ENCODE measurements at places on chromosomes 6 and 20. TPM values are rescaled to one million over a fixed set of nuclear protein-coding genes. Genes with fewer than 3 reads are reported as not detected.

DNA sequence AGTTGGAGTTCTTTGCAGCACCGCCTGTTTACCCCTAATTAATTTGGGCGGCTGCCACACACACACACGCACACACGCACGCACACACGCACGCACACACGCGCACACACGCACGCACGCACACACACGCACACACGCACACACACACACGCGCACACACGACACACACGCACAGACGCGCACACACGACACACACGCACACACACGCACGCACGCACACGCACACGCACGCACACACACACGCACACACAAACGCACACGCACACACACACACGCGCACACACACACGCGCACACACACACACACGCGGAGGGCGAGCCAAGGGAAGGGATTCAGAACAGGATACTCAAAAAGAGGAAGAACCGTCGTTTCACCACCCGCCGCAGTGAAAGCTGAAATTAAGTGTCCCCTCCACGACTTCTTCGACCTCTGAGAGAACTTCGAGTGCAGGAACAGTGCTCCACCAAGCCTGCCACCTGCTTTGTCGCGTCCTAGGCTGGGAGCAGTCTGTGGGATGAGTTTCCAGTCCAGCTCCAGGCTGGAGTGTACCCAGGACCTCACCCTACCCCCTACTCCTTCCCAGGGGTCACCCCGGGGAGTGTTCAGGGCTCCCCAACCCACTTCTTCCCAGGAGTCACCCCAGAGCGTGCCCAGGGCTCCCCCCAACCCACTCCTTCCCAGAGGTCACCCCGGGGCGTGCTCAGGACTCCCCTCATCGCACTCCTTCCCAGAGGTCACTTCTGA, 1.1 kb downstream of the RNASET2 start:
- DNase-seq, result no peak

GRCh38 chr6:36478051-36478526, 35.3 kb downstream of the KCTD20 start:
- DNase-seq, result no peak

DNA sequence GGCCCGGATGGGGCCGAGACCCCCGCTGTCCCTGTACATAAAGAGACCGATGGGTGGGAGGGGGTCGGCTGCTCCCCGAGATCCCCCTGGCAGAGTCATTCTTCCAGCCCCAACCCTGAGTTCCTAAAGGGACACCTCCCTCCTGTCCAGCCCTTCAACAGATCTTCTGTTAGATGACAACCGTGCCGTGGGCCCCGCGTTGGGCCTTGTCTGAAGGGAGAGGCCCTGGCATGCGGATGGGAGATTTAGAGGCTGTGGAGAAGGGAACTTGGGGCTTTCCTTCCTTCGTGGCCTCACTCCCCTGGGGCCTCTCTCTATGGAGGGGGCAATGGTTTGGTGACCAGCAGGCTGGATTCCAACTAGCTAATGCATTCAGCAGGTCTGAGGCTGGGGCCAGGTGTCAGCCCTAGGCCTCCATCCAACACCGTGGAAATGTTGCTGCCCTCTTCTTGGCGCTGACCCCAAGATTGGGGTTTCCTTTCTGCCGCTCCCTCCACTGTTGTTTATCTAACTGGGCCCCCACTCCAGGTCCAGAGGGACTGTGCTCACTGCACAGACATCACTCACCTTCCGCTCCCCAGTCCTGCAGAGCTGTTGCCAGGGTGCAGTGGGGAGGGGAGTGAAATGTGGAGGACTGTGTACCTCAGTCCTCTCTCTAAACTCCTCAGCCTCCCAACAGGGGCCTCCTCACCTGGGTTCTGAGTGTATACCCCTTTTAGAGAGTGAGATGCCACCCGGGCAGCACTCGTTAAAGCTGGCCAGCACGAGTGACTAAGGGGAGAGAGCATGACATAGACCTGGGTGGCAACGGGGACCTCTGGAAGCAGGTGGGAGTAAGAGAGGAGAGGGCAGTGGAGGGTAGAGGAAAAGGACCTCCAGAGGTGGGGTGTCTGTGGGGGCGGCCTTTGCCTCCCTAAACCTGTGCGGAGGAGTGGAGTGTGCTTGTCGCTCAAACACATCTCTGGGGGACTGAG, 6.7 kb downstream of the TMEM151B start:
- no peak for DNase-seq

SLC35D3 gene
- not detected for total RNA-seq

DNA sequence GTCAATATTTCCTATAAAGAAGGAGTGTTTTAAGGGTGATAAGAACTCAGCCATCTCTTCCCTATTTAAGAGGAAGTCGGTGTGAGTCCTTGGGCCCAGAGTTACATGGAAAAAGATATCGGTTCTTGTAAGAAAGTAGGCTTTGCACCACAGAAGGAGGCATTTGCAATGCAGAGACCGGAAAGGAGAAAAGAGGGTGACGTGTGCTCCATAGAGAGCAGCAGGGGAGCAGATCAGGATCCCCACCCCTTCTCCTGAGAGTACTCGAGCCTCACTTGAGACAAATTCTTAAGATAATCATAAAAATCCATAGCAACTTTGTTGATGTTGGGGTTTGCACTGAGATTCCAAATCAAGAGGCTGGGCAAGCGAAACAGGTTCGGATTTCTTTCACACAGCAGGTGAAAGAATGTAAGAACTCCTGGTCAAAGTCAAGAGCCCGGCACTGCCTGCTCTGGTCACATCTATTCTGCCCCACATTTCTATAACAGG, 27.8 kb downstream of the FOXA2 start:
- DNase-seq, result no peak

TNFRSF6B gene
- 147 TPM for total RNA-seq

DNA sequence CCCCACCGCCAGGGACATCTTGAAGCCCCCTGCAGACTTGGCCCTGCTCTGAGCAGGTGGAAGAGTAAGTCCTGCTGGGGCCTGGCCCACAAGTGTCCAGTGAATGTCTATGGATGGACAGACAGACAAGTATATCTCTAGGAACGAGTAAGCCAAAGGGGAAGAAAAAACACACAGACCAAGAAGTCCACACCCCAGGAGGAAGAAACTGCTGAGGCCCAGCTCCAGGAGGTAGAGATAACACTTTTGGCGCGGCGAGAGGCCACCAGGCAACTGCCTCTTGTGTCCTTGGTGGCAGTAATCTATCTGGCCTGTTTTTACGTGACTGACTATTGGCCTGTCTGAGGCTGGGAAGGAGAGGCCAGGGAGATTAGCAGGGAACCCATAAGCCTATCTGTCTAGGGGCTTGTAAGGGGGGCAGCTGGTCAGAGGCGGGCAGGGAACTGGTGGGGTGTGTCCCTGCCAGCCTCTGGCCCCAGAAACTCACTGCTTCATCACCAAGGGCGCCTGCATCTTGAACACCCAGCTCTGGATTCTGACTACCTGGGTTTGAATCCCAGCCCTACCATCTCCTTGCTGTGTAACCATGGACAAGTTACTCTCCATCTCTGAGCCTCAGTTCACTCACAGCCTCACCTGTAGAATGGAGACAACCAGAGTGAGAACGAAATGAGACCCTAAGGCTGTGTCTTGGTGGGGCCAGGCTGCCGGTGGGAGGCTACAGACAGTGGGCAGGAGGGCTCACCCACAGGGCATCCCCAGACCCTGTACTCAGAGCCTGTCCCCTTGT, 31.3 kb downstream of the C20orf203 start:
- no peak for DNase-seq

DNA sequence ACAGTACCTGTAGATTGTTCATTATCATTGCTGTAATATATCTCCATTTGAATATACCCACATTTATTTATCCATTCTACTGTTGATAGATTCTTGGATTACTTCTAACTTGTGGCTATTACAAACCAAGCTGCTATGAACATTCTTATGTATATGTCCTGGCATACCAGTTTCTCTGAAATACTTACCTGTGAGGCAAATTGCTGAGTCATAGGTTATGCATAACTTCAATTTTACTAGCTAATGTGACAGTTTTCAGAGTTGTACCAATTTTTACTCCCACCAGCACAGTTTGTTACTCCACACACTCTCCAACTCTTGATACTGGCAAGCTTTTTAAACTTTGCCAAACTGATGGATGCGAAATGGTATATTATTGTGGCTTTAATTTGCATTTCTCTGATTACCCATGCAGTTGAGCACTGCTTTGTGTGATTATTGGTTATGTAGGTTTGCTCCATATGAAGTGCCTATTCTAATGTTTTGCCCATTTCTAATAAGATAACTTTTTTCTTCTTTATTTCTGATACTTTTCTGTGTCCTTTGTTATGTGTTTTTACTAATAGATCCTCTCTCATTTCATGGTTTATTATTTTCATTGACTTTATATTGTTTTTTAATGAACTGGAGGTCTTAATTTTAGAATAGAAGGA, 62.8 kb upstream of the SDHAF4 start:
- no peak for DNase-seq

ZFP57 gene
- not detected for total RNA-seq

DNA sequence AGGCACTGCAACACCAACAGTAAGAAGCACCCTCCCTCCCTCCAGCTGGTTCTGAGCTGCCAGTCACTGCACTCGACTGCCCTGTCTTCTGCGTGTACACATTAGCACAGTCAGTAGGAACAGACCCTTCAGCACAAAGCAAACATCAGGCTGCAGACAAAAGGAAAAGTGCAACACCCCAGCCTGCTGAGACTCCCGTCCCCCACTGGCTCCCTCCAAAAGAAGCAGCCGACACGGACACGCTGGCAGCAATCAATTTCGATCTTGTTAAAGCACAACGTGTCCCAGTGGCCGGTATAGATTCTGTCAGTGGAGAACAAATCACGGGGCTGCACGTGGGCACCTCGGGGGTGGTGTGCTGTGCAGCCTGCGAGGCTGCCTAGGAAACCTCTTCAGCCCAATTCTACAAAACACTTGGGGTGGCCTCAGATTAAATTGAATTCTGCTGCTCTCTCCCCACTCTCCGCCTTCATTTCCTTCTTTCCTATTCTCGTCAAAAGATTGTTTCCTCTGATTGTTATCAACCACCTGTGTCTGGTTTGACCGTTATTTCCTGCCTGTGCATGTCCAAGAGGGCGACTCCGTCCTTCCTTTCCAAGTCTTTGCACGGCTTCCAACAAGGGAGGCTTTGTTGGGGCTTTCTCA, 38.7 kb downstream of the TRAF3IP2 start:
- DNase-seq, result no peak

DNA sequence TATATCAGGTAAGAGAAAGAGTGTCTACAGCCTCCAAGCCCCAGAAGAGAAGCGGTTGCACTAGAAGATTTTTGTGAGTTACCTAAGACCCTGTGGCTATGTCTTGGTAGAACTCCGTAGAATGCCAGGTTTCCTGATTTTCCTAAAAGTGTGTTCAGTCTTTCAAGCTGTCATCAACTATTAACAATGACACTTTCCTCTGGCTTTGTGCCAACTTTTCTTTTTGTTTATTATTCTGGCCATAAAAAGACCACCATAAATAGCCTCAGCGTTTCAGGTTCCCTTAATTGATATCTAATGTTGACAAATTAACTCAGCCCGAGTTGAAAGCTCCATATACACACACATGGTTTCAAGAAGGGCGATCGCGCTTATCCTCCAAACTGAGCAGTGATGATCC, 1.2 kb downstream of the PAK5 start:
- no peak for DNase-seq

DNA sequence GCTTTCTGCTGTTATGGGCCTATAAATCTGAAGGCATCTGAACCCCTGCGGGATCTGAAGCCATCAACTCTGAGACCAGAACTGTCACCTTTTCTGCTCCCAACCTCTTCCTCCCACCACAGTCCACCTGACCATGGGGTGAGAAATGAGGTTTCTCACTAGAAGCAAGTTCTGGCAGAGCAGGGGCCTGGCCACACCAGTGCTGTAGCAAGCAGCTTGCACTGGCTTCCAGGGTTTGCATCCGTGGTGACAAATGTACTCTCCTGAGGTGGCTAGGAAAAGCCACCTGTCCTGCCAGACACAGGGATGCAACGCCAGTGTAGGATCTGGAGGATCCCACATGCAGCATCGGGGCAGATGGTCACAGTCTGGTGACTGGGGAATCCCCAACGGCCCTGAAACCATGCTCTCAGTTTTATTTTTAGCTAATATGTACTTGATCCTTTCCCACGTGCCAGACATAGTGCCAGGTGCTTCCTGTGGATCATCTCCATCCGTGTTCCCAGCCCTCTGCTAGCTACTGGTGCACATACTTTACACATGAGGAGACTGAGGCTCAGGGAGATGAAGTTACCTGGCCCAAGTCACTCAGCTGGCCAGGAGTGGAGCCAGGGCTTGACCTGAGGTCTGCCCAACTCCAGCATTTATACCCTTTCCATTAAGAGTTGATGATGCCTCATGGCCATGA, 122.1 kb upstream of the SPACA1 start:
- DNase-seq, result no peak

DNA sequence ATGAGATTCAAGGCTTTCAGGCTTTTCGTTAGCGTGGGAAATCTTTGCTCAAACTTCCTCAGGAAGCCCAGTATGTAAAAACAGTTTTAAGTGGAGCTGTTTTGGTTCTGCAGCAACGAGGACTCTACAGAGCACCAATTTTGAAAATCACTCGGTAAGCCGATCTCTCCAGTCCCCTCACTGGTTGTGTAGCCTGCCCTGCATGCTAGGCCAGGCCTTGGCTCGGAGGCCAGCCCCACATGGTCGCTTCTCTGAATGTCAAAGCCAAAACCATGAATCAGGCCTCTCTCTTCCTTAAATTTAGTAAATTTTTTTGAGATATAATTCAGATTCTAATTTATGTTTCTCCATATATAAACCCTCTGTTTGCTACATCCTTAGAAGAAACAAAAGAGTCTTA, 108.0 kb downstream of the CHD6 start:
- no peak for DNase-seq

PTK6 gene
- total RNA-seq, result 6.7 TPM

HTR1E gene
- not detected for total RNA-seq

GRCh38 chr6:2579241-2579761, 171.4 kb downstream of the MYLK4 start:
- no peak for DNase-seq

DNA sequence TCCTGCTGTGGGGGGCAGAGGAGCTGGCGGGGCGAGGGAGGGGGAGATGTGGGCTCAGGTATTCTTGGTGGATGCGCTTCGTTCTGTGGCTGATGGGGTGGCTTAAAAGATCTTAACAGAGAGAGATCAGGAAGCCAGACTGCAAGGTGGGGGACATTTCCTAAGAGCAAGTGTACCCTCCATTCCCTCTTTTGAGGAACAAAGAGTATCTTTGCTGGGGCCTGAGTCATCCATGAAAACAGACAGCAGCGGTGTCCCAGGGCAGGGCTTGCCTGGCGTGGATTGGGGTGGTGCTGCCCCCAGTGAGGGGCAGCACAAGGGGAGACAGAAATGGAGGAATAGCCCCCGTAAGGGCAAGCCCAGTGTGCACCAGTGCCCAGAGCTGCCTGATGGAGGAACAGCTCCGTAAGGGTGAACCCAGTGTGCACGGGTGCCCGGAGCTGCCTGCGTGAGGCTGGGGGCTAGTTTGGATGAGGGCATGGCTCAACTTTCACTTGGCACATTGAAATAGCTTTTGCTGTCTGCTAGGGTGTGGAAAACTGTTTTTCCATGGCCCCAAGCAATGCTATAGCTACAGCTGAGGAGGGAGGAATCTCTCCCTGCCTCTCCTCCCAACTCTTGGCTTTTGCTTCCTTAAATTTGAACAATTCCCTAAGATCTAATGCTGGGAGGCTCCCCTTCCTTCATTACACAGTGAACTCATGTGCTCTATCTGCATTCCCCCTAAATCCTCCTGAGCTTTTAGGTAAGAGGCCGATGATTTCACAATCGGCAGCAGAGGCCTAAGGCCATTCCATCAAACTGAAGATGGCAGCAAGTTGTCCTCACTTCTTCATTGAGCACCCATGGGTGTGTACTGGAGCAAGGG, 12.9 kb downstream of the MAPK13 start:
- no peak for DNase-seq

MKKS gene
- total RNA-seq, result 19.9 TPM

GRCh38 chr20:62550087-62550632, 74.4 kb upstream of the GATA5 start:
- no peak for DNase-seq

- no peak for DNase-seq
Measured at GRCh38 chr6:87706187-87706966, 4.3 kb upstream of the AKIRIN2 start.
